Tongue (tissue), 3 donors: ENCODE measurements at places on chromosomes 4 and X. TPM values are rescaled to one million over a fixed set of nuclear protein-coding genes. Genes with fewer than 3 reads are reported as not detected.

The CFAP99 gene
- not detected for total RNA-seq

The OSTC gene
- 85.3 TPM for total RNA-seq

The RUFY3 gene
- 85.4 TPM for total RNA-seq

The APLN gene
- 6.9 TPM for total RNA-seq

The RTL3 gene
- total RNA-seq, result 1.9 TPM

The CFAP47 gene
- 0.10 TPM for total RNA-seq

The ACTRT1 gene
- total RNA-seq, result not detected

The ADGRL3 gene
- 33.3 TPM for total RNA-seq

The SULT1B1 gene
- total RNA-seq, result 0.72 TPM

The PDLIM3 gene
- 1,325 TPM for total RNA-seq

The ASB11 gene
- 43.3 TPM for total RNA-seq

The GPR119 gene
- total RNA-seq, result not detected

The MAGEA10 gene
- total RNA-seq, result not detected

The P2RY4 gene
- 0.41 TPM for total RNA-seq

The STBD1 gene
- 64.8 TPM for total RNA-seq

The COL4A6 gene
- total RNA-seq, result 5.4 TPM

The FAT1 gene
- total RNA-seq, result 151 TPM

The NIPAL1 gene
- 6.9 TPM for total RNA-seq

The HSFX4 gene
- total RNA-seq, result not detected

The SPIN2A gene
- 0.41 TPM for total RNA-seq

The HEPH gene
- total RNA-seq, result 19.0 TPM

The PRRG3 gene
- total RNA-seq, result 13.2 TPM

The UGT2A1 gene
- not detected for total RNA-seq

The ADGRA3 gene
- 70.9 TPM for total RNA-seq

The GLRB gene
- total RNA-seq, result 2.8 TPM

The NEUROG2 gene
- not detected for total RNA-seq

The GAGE12F gene
- total RNA-seq, result not detected

The POLR2B gene
- total RNA-seq, result 186 TPM

The DOCK11 gene
- 16.7 TPM for total RNA-seq
